Stimulated activated CD8-positive, alpha-beta memory T cell treated with anti-CD3 and anti-CD28 coated beads, Interleukin-2, amount 100 ng/mL, for 1 hour (primary cell): ENCODE measurements at places on chromosomes 1 and 21.

DNA sequence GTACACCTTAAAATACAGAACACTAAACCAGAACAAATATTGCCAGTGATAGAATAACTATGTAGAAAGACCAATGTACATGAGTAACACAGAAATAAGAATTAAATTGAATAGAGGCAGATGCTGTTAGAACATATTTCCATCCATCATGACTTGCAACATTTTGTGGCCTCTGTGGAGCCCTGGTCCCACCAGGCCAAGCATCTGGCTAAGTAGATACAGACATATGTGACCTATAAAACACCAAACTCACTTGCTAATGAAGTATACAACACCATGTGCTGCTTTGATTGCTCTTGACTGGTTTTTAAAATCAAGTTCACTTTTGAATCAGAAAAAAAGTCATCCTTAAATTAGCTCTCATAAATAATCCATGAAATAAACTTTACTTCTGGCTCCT, 20.5 kb downstream of the SLC19A2 start:
- DNase-seq, result no peak

DNA sequence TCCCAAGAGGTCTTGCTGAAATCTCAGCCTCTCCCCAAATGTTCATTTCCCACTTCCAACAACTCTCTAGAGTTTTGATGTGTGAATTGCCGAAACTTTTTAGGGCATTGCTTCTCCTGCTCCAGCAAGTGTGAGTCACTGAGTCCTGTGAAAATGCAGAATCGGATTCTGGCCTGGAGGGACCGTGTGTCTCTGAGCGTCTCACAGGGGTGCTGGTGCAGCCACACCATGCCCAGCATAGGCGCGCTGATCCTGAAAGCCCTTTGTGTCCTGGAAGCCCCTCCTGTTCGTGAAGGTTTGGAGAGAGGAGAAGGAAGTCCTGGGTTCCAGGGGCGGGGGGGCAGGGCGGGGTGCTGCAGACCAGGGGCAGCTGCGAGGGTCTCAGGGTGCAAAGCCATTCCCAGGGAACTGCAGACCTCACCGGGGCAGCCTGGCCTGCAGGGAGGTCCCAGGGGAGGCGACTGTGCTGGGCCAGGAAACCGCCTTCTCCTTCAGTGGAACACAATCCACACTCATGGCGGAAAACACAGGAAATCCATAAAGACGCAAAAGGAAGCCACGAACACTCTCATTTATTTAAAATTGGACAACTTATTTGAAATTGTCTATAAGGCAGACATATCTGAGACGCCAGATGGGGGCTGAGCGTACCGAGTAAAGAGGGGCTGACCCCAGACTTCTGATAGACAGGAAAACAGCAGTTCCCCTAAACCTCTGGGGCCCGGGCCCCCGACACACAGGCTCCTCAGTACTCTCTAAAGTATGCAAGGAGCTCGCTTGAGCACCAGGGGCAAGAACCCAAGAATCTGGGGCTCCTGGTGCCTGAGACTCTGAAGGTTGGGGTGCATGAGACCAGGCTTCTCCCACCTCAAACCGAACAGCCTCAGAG, 43.5 kb upstream of the ADARB1 start:
- no peak for DNase-seq

DNA sequence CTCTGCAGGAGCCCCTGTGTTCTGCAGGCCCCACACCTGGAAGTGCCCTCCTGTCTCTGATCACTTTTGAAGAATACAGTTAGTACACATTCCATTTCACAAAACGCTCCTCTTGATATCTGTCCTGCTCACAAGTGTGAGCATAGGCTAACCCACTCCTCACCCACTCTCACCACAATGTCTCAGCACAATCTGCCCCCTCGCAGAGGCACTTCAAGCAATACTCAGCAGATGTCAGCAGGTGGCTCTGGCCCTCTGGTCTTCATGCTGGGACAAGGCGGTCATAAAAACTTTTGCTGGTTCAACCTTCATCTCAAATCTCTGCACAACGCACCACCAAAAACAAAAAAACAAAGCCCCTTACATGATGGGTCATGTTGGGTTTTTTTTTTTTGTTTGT, 671.2 kb downstream of the MATN1 start:
- DNase-seq, result no peak

DNA sequence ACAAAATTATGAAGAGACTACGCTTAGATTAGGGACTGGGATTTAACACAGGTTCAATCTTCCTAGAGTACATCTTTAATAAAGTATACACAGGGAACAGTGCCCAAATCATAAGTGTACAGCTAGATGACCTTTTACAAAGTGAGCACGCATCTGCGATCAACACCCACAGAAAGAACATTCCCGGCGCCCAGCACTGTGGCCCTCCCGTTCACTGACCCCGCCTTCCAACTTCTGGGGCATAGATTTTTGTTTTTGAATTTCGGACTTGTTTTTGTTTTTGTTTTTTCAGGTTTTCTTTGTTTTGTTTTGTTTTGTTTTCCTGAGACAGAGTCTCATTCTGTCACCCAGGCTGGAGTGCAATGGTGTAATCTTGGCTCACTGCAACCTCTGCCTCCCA, 30.6 kb upstream of the COX20 start:
- DNase-seq, result no peak

GRCh38 chr1:167713330-167714081, 8.3 kb upstream of the MPZL1 start:
- DNase-seq, result no peak

DNA sequence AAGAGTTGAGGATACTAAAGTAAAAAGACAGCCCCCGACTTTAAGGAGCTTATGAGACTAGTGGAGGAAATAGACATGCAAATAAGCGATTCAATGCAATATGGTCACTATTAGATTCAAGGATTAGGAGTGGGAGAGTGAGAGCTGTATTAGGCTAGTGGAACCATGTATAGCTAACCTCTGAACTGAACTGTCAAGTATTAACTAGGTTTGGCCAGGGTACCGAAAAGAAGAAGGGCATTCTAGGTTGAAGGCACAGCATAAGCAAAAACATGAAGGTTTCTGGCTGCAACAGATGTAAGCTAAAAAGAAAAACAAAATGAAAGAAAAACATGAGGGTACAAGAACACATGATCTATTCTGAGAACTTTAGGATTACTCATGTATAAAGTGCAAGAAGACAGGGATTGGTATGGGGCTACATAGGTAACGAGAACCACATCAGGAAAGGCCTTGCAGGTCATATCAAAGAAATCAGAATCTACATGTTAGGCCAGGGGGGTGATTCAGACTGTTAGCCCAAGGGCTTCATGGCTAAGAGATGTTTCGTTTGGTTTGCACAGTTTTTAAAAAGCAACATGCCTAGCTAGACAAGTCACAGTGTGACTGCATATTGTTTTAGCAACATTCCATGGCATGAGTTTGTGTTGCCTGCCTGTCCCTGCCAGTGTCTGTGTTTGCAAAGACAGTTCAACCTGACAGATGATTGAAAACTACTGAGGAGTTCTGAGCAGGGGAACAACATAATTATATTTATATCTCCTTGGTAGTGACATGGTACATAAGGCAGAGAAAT, 54.4 kb upstream of the HAO2 start:
- no peak for DNase-seq

GRCh38 chr21:44940116-44940631, 345 bp downstream of the SLX9 start:
- no peak for DNase-seq

DNA sequence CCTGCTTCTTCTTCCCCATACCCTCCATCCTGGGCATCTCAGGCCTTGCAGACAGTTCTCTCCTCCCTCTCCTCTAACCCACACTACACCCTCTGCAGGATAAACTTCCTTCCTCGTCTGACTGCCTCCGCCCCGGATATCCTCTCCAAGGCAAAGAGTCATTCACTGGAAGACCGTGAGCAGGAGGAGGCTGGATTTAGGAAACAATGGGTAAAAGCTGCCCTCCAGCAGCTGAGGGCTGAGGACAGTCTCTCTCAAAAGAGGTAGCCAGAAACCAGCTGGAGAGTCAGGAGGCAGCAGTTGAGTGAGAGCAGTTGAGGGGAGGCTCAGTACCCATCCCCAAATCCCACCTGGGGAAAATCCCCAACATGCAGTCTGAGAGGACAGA, 1.4 kb downstream of the CSRP1 start:
- no peak for DNase-seq
